ENCODE measurements at places on chromosomes 5 and 9. TPM values are rescaled to one million over a fixed set of nuclear protein-coding genes. Genes with fewer than 3 reads are reported as not detected.

The EPB41L4B gene
- 2.0 TPM for total RNA-seq

- DNase-seq = no peak
- peaks cover 18% of the 10 kb centered on the region for H3K4me1 ChIP-seq
- H3K4me3 ChIP-seq = no peak overlapping the region
- H3K27me3 ChIP-seq = no peaks in the 10 kb centered on the region
- H3K27ac ChIP-seq = no peak overlapping the region
Observed at GRCh38 chr5:96566833-96567587, 95.2 kb upstream of the CAST start.

GRCh38 chr5:154370119-154370518 is 75.7 kb upstream of the SAP30L start:
- H3K4me3 ChIP-seq = no peak overlapping the region
- H3K27me3 ChIP-seq = no peaks in the 10 kb centered on the region
- peak overlapping the region; percentile 33 for H3K27ac ChIP-seq
- DNase-seq = no peak
- H3K4me1 ChIP-seq = peaks cover 9% of the 10 kb centered on the region

- no peak overlapping the region for H3K4me3 ChIP-seq
- peaks cover 31% of the 10 kb centered on the region for H3K27me3 ChIP-seq
- no peaks in the 10 kb centered on the region for H3K4me1 ChIP-seq
- no peak overlapping the region for H3K27ac ChIP-seq
- DNase-seq = no peak
Observed at GRCh38 chr5:113371721-113372196, 63.0 kb downstream of the TSSK1B start.

All from activated T-helper 1 cell treated with anti-CD3 and anti-CD28 coated beads, Interleukin-12 subunit alpha, Interleukin-12 subunit beta, Interleukin-2, Interleukin-4 antibody, amounts not matched to agents 30 ng/mL and 10 ng/mL and 1 ng/mL, durations not matched to agents 14 hours and 24 hours and 36 hours (primary cell).